Right kidney (tissue), 9 donors: ENCODE measurements at places on chromosomes 2 and 18.
A peak's percentile ranks its signal among the peaks of the same experiment; 100 is the strongest.

DNA sequence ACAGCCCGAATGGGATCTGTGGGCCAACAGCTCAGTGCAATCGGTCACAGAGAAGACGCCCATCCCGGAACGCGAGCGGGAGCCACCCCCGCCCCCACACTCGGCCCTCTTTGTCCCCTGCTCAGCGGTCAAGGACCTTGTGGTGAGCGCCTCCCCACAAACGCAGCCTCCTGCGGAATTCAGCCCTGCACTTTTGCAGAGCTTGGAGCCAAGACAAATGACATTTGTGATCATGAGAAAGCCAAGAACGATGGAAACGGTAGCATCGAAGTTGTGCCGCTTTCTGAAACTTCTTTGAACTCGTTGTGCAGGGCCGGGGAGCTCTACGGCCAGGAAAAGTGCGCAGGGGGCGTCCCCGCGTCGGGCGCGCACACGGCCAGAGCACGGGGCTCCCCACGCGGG is 6.7 kb upstream of the SALL3 start:
- DNase-seq: peak; percentile 45

DNA sequence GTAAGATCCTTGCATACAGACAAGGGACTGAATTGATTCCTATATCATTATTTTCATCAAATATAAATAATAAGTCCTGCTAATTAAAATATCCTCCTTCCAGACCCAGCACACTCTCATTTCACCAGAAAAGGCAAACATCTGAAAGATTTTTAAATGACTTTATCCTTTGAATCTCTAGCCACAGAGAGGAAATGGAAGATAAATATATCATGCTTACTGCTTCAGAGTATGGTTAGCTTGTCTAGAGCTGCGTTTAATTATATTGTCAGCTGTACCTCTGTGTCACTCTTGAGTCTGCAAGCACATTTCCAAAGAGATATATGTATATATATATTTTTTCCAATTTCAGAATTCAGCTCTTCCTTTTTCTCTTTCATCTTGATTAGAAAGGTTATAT is 232.7 kb downstream of the TRIB2 start:
- no peak for DNase-seq

DNA sequence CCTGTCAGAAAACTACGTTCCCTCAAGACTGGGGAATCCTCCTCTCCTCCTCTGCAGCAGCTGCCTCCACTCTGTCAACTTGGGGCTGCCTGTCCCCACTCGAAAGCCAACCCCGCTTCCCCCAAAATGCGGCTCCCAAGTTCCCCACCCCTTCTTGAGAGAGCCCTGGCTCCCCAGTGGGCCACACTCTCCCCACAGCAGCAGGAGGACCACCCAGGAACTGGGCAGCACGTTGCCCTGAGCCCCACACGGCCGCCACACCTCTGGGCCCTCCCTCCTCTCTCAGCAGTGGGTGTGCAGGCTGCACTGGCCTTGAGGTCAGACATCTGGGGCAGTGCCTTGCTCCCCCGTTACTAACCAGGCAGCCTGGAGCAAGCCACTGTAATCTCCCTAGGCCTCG is 9.6 kb upstream of the TEX51 start:
- no peak for DNase-seq

DNA sequence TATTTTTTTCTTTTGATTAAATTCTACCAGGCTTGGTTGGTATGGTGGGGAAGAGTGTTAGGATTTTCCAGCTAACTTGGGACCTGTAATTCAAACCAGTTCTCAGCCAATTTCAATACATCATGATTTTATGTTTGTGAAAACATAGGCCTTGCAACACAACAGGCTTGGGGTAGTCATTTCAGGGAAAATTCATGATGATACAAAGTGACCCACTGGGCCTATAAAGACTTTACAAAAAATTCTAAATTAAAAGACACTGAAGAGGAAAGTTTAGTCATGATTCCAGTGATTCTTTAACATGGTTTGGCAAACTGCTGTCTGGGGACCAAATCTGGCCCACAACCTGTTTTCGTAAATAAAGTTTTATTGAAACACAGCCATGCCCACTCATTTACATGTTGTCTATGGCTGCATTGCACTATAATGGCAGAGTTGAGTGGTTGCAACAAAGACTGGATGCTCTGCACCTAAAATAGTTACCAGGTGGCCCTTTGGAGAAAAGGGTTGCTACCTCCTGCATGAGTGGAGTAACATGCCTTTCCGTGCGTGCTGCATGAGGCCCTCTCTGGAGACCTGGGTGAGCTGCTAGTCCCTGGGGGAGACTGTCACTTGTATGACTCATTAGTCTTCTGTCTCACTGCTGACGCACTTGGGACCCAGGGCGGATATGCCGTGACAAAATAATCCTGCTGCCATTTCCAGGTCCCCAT is 73.6 kb downstream of the NPAS2 start:
- no peak for DNase-seq

- peak; percentile 32 for DNase-seq
Observed at GRCh38 chr2:24984912-24985311, 13.2 kb upstream of the DNAJC27 start.

DNA sequence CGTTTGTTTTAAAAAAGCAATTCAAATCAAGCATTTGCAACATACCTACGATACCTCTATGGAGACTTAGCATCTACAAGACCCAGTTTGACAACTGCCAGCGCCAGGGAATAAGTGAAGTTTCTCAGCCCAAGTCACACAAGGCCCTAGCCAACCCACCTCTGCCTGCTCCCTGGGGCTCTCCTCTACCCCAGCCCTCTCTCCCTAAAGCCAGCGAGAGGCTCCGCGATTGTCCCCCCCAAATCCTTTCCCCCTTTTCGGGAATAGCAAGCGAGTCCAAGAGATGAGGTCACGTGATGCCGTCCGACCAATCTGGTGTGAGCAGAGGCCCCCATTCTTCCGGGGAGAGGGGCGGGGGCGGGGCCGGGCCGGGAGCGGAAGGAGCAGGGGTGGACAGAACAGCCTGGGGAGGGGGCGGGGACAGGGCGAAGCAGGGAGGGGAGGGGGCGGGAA is 102.2 kb upstream of the RAB6C start:
- DNase-seq: peak; percentile 87

GRCh38 chr2:9424447-9425164 is 1.2 kb downstream of the CPSF3 start:
- no peak for DNase-seq

GRCh38 chr18:76018210-76018609 is 476.8 kb downstream of the ZNF516 start:
- no peak for DNase-seq

GRCh38 chr2:146801886-146802285 is 1042.9 kb upstream of the ACVR2A start:
- no peak for DNase-seq

GRCh38 chr2:231152800-231153557 is 28.1 kb upstream of the HTR2B start:
- no peak for DNase-seq

- DNase-seq: no peak
Observed at GRCh38 chr18:62974928-62975675, 259.8 kb downstream of the PHLPP1 start.

DNA sequence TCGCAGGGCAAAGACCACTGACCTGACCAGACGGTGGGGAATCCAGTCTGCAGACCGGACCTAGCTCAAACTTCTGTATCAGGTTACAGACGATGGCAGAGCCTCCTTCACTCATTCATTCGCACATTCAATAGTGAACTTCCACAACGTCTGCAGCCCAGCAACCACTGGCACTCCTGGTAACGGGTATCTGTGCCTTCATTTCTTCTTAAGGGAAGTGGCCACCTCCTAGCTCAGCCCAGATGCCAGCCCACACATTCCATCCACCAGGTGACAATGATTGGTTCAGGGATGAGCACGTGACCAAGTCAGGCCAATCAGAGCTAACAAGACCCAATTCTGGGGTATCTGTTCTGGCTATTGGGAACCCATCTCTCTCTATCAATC is 15.9 kb upstream of the ARMC9 start:
- no peak for DNase-seq

DNA sequence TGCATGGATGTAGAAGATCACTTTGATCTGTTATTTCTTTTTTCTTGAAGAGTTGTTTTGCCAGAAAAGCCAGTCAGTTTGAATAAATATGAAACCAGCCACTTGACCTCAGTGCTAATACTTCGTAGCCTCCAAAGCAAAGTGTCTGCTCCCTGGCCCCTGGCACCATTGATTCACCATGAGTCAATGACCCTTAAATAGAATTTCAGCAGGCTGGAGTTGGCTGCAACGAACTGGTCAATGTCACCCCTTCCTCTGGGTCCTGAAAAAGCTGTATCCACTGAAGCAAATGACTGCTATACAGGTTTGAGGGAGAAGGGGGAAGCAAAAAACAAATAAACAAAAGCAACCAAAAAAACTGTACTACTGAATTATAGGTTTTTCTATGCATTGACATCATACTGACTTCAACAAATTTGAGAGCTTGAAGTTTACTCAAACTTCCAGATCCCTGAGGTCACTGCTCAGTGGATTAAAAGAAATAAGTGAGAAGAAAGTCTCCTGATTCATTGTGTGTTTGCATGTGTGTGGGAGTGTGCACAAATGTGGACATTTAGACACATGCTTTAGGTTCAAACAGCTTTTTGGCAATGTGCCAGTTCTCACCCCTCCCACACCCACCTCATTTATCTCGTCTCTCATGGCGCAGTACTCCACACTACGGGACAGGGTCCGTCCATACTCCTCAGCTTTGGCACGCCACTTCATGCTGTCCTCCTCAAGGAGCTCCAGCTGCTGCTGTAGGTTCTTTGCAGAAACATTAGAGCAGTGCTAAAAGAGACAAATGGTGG is 58.1 kb upstream of the TTN start:
- DNase-seq: no peak

GRCh38 chr2:134982603-134983002 is 64.0 kb downstream of the CCNT2 start:
- no peak for DNase-seq

GRCh38 chr2:118509319-118510004 is 338.0 kb downstream of the EN1 start:
- no peak for DNase-seq

DNA sequence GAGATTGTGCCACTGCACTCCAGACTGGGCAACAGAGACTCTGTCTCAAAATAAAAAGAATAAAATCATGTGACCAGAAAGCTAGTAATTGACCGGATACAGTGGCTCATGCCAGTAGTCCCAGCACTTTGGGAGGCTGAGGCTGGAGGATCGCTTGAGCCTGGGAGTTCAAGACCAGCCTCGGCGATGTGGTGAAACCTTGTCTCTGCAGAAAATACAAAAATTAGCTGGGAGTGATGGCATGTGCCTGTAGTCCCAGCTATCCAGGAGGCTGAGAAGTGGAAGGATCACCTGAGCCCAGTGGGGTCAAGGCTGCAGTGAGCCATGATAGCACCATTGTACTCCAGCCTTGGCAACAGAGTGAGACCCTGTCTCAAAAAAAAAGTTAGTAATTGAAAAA is 36.8 kb downstream of the COX7A2L start:
- no peak for DNase-seq

GRCh38 chr2:1825046-1825445 is 80.7 kb upstream of the PXDN start:
- no peak for DNase-seq

DNA sequence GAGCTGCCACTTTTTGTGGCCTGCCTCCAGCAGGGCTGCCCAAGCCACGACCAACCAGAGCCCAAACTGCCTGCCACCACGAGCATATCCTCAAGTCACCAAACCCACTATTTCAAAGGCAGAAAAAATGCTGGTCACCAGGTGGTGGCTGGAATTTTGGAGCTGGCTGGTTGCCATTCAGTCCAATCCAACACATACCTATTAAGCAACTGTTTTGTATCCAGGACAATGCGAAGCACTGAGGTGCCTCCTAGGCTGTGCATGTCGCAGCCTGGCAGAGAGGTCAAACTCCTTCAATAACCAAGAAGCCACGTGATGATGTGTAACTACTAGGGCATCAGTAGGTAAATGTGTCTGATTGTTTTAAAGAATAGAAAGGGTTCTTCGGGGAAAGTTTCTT is 108.3 kb upstream of the PPP1CB start:
- DNase-seq: no peak

GRCh38 chr2:148561389-148561788 is 83.2 kb upstream of the EPC2 start:
- DNase-seq: no peak

DNA sequence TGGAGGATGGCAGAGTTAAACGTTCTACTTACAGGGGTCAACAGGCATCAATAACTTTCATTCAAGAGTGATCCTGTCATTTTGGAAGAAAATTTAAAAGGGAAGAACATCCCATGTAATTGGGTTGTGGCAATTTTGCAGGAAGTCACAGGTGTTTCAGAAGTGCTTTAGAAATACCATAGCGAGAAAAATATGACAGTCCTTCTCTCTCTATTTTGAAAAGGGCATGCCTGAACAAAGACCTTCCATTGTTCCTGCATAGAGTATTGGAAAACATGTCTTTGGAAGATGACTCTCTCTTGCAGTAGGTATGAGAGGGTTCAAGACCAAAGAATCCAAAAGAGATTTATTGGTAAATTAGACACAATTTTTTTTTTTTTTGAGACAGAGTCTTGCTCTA is 81.8 kb upstream of the SERTAD2 start:
- no peak for DNase-seq

DNA sequence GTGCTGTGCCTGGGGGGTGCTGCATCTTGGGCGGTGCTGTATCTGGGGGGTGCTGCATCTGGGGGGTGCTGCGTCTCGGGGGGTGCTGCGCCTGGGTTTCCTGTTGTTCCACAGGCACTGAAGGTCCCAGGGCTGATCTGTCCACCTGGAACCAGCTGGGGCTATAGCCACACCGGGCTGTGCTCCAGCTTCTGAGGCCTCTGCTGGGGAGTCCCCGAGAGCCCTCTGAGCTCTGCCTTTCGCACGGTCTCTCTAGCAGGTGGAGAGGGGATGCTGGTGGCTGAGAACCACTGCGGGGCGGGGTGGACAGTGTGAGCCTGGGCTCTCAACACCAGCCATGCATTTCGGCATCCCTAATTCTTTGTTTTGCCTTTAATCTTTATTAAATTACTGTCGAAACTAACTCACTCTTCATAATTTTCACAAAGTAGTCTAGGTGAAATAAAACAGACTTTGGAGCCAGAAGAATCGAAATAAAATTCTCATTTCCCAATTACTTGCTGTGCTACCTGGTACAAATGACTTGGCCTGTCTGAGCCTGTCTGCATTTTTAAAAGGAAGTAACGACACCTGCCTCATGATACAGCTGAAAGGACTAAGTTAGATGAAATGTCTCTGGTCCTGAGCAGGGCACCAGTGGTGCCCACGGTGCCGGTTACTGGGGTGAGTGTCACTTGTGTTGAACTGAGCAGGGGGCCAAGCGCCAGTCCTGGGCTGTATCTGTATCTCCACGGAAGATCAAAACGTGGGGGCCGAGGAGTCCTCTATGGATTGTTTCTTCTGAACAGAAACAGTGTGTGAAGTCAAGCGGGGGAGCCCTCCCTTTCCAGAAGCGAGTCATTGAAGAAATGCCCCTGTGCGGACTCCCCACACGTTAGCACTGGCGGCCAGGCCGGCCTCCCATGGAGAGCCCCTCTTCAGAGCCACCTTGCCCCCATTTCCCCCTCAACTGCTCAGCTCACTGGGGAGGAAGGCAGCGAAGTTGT is 142.0 kb downstream of the ASB1 start:
- DNase-seq: no peak

DNA sequence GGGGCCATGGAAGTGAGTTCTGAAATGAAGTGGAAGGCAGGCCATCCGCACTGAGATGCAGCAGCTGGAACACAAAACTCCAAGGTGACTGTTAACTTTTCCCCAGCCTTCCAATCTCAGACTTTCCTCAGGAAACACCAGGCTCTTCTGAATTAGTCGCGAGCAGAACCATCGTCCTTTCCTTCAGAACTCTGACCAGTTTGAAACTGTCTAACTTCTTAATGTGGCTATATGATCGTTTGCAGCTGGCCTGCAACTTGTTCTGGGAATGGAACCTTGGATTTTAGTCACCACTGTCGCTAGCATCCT is 620 bp upstream of the RPL37A start:
- DNase-seq: no peak
